ENCODE measurements at places on chromosomes 5 and 9.
A peak's percentile ranks its signal among the peaks of the same experiment; 100 is the strongest.

GRCh38 chr9:116124472-116125040, 29.0 kb upstream of the PAPPA start:
- DNase-seq: no peak

DNA sequence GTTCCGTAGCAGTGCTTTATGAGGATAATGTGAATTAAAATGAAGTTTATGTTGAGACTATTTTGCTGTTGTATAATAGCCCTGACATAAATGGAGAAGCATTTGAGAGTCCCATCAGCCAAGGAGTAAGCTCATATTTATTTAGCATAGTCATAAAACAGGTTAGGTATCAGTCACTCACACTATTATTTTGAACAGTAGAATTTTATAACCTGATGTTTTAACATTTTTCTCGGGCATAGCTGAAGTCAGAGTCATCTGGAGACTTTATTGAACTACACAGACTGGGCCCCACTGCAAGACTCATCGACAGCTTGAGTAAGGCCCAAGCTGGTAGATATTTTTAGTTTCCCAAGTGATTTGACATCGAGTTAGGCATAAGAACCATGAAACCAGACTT, 620.3 kb upstream of the WWC1 start:
- no peak for DNase-seq

DNA sequence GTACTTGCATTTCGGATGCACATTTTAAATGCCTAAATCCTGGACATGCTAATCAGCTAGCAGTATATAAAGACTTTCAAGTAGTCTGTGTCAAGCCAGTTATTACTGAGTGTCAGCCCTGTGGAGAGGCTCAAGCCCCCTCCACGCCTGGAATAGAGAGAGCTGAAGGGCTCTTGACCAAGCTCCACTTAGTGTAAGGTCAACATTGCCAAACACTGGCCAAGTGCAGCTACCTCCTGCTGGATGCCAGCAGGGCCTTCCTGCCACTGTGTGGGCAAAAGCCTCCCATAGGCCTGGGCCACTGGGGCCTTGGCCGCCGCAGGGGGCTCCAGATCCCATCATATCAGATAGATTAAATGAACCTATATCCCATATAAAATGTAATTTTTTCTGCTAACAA, 239.4 kb upstream of the PANK3 start:
- no peak for DNase-seq

- no peak for DNase-seq
These were observed 16.7 kb downstream of the ERAP1 start for GRCh38 chr5:96790961-96791504.

DNA sequence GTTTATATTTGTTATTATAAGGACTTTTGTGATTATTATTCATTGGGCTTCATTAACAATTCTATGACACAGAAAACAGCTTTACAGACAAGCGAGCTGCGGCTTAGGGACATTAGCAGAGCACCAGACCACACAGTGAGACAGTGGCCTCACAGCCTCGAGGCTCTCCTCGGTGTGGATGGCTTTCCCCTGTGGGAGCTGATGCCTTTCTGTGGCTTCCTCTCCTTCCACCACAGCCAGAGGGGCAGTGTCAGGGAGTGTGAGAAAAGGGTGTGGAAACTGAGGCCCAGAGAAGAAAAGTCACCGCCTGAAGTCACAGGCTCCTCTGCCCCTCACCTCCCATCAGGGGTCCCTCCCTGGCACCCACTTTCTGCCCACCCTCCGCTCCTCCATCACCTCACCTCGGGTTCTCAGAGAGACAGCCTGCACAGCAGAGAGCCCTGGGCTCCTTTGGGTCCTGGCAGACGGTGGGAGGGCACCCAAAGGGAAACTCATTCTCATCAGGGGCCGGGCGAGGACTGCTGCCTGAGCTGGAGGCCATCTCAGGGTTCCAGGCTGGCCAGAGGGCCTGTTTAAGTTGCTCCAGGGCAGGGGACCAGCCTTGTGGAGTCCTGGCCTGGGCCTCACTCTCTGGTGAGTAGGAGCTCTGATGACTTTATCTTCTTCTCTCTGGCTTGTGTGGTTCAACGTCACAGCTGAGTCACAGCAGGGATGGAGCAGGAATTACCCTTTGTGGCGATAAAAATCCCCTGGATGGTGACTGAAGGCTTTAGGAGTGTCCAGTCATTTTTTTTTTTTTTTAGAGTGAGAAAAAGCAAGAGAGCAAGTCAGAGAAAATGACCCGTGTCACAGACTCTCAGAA, 830 bp downstream of the TRAF1 start:
- DNase-seq: peak; percentile 63

DNA sequence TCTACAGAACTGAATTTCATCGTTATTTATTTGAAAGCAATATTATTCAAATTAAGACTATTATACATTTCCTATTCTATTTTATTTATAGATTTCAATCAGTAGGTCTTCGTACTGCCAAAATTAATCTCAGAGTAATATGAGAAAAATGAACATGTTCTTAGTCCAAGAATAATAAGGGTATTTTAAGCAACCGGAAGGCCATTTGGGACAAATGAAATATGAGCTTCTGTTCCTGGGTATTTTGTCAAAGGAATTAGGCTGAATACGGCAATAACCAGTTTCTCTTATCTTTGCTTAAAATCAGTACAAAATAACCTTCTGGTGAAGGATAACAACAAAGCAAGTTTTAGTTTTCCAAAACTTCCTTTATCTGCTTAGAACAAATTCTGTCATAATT, 410.3 kb upstream of the PRR16 start:
- DNase-seq: no peak

- no peak for DNase-seq
These were observed 691.7 kb upstream of the SEMA6A start for GRCh38 chr5:117266280-117266679.

DNA sequence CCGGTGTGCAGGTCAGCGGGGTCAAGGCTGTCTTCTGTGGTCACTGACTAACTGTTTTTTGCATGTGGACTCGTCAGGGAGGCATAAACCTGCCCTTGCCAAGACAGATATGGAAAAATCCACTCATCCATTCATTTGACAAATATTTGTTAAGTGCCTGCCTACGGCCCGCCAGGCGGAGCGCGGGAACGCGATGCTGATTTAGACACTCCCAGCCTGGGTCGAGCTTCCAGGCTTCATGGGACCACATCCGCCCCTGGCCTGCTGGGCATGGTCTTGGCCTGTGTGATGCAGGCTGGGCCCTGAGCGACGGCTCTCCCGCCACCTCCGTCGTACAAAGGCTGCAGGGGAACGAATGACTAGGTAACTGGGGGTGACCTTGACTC, 18.1 kb downstream of the MYMK start:
- no peak for DNase-seq

- no peak for DNase-seq
These were observed 145.9 kb downstream of the YIPF5 start for GRCh38 chr5:144024545-144024944.

- DNase-seq: no peak
These were observed 1.9 kb downstream of the ABO start for GRCh38 chr9:133273098-133273497.

DNA sequence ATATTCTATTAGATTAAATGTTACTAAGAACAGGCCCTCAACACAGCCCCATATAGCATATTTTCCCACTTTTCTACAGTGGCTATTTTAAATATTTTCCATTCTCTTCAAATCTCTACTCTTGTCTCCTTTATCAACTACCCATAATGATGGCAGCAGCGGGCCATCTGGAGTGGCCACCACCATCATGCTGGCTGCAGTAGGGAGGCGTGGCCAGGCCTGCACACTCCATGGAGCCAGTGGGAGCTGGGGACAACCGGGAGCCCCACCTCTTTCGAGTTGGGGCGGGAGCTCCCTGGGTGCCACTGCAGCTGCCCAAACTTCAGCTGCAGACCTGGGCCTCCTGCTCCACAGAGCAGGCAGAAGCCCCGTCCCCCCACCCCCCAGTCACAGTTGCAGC, 98.4 kb upstream of the RANBP6 start:
- no peak for DNase-seq

DNA sequence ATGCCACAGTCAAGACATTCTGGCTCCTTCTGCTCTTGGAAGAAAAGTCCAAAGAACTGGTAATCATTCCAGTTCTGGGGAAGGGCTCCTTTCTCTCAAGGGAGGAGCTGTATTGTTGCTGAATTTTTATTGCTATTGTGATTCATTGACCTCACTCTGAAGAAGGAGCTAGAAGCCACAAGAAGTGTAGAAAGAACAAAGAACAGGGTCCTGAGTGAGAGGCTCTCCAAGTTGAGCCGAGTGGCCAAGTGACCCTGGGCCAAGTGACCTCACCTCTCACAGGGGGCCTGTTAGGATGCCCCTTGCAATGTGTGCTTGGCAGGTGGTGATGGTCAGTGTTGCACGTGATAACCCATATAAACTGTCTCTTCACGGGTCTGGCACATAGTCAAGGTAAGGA, 173.3 kb downstream of the FGF18 start:
- no peak for DNase-seq

DNA sequence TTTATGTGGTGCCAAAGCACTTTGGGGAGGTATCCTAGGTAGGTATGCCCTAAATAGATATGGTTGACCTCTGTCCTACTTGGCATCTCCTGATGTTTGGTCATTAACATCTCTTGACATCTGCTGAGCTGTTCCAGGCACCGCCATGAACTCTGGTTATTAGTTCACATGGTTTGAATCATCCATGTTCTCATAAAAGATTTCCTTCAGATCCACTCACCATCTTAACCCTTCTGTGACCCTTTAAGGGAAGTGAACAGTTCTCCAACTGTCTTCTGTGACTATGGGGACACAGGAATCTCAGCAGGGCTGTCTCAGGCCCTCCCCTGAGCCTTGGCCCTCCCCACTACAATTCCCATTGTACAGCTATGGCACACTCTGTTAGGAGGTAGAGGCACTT, 167.7 kb downstream of the CDH6 start:
- no peak for DNase-seq

DNA sequence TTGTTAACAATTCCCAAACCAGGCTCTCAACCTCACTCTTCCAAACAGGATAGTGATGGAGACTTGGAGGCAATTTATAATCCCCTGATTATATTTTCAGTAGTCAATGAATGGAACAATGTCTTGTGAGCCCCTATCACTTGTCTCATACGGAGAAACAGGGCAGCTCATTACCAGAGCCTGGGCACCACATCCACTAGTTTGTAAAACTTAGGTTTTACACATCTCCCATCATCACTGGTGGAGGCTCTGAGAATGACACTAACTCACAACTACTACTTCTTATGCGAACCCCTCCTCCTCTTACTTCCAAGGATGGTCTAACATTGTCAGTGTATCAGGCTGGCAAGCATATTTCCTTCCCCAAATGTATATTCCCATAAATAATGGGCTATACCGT, 253.7 kb downstream of the EPB41L4A start:
- DNase-seq: no peak

- DNase-seq: no peak
These were observed 189.7 kb downstream of the GNAQ start for GRCh38 chr9:77841739-77842386.

GRCh38 chr5:147450606-147451005, 59.3 kb downstream of the DPYSL3 start:
- DNase-seq: no peak

DNA sequence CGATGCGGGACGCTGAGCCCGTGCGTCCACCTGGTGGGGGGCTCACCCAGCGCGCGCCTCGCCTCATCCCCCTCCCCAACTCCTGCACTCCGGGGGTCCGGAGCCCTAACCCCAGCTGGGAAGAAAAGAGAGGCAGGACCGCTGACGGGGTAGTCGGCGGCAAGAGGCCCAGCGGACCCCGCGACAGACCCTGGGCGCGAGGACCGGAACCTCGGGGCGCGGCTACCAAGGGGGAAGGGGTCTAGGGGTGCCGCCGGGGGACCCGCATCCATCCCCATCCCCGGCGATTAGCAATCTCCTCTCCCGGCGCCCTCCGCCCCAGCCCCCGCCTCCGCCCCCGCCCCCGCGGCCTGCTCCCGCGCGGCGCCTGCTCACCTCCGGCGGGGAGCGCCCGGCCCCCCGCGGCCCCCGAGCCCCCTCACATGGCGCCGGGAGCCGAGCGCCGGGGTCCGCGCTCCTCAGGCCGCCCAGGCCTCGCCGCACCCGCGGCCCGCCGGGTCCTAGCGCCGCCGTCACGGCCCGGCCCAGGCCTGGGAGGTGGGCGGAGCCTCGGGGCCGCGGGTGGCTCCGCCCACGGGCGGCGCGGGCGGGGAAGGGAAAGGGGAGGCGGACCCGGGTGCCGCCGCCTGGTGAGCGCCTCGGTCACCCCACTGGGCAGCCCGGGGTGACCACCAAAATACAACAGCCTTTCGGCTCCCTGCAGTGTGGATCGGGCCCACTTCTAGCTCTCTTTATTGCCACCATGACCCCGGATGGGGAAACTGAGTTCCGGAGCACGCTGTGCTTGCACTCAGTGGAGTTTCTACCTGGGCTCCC, at the start of gene ST6GALNAC6:
Gene ST6GALNAC6 (minus strand): TSS at position 476 of the 816 bp plus-strand sequence. CDS start 1,622 bp downstream, outside the sequence.
- peak; percentile 41 for DNase-seq

DNA sequence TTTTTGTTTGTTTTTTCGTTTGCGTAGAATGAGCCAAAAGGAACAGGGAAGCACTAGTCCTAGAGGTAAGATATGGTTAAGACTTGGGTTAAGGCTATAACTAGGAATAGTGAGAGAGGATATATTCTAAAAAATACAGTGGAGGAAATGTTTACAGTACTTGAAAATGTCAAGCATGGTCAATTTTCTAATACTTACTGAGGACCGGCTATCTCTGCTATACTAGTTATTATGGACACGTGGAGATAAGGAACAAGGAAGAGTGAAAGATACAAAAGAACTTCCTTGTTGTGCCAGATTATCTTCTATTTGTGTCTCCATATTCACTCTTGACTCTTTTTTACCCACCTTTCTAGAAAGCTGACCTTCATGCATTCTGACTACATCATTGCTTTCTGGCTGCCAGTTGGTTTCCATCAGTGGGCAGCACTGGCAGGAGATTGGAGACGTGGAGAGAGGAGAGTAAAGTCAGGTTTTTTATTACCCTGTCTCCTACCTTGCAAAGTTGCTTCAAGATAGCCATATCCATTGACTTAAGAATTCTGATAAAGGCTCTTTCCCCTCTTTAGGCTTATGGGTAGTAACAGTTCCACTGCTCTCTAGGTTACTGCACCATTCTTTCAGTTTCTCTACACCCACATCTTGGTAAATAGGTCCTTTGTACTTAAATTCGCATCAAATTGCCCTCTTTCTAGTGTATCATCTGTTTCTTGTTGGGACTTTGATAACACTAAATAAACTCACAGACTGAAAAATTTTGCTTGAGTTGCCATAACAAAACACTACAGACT, 9.0 kb upstream of the RFX3 start:
- no peak for DNase-seq

GRCh38 chr9:135809166-135809565, 98.2 kb downstream of the CAMSAP1 start:
- no peak for DNase-seq

GRCh38 chr9:89558948-89559347, 45.9 kb upstream of the GADD45G start:
- no peak for DNase-seq

DNA sequence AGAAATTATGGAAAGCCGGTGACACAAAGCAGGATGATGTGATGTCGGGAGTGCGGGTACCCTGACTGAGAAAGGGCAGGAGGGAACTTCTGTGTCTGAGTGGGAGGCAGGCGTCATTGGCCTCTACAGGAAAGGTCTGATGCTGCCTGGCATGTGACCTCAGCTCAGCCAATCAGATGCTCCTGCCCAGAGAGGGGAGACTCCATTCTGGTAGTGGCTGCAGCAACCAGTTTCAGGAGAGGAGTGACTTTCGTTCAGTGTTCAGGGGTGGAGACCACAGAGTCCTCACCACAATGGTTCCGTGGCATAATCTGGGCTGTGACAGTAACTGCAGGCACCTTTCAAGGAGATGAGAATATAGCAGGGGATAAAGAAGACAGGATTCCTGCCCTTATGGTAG, 6.7 kb upstream of the SFXN1 start:
- no peak for DNase-seq
